NCI-H345 (cell line): ENCODE measurements at places on chromosomes 6 and 20.

DNA sequence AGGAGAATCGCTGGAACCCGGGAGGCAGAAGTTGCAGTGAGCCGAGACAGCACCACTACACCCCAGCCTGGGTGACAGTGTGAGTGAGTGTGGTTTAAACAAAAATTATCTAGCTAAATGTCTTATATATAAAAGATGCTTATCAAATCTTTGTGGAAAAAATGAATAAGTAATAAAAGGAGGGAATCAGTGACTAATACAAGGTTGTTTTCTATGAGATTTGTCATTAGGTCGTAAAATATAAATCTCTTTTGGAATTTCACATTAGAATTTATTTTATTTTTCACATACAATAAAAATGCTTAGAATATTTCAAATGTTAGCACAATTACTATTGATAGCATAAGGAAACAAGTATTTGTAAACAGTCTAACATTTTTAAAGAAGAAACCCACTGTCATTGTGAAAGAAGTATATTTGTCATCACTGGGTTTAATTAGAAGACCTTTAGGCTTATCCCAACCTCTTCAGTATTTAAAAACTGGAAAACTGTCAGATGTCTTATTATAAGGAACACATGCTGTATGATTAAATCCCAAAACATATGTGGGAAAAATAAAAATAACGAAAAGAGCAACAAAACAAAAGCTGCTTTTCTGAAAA is 47.1 kb downstream of the ASCC3 start:
- no peak for DNase-seq

DNA sequence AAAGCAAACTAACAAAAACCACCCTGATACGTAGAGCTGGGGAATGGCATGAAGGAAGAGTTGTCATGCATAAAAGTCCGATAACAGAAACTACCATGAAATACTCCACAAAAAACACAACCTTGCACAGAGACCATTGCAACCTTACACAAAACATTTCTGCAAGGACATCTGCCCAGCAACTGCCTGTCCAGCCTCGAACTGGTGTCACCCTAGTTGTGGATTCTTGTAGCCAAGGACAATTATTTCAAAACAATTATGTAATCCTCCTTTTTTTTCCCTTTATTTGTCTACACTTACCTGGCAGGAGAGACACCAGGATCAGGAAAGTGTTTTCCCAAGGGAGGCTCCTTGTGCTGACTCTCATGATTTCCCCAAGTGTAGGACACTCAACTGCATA is 232.5 kb upstream of the SYNDIG1 start:
- DNase-seq: peak; percentile 7

DNA sequence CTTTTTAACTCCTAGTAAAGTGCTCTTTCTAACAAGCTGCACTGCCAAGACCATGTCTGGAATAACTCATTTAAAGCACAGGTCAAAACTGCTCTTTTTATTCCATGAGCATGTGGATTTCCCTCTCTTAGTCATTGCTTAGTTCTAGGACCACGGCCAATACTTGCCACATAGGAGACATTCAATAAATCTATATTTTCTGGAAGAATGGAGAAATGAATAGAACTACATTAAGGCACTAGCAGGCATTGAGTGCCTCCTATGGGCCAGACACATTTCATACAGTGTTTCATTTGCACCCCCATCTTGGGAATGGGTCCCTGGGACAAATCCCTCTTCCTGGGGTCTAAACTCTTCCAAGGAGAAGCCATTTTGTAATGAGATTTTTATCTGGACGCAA is 552.8 kb upstream of the CITED2 start:
- DNase-seq: no peak

GRCh38 chr6:39309942-39310531 is 4.2 kb downstream of the KCNK17 start:
- DNase-seq: peak; percentile 68

GRCh38 chr20:57322476-57322875 is 7.1 kb upstream of the SPO11 start:
- no peak for DNase-seq
